Lower lobe of right lung (tissue), 2 donors: ENCODE measurements at places on chromosomes 11 and 22. TPM values are rescaled to one million over a fixed set of nuclear protein-coding genes. Genes with fewer than 3 reads are reported as not detected.
A peak's percentile ranks its signal among the peaks of the same experiment; 100 is the strongest.

GRCh38 chr11:69475866-69476471, 5.5 kb upstream of the LINC01488 start:
- H3K36me3 ChIP-seq = no peaks in the 10 kb centered on the region
- peak; percentile 30 for DNase-seq
- peaks cover 8% of the 10 kb centered on the region for H3K4me1 ChIP-seq
- H3K4me3 ChIP-seq = no peak overlapping the region

- no peaks in the 10 kb centered on the region for H3K4me1 ChIP-seq
- no peaks in the 10 kb centered on the region for H3K36me3 ChIP-seq
- no peak overlapping the region for H3K4me3 ChIP-seq
- H3K27ac ChIP-seq = no peak overlapping the region
Measured at GRCh38 chr11:113168354-113169342, 145.7 kb upstream of the TTC12 start.

GRCh38 chr11:76747915-76748860, 35.0 kb upstream of the TSKU start:
- peaks cover 27% of the 10 kb centered on the region for H3K4me1 ChIP-seq
- no peak overlapping the region for H3K4me3 ChIP-seq
- DNase-seq = no peak
- H3K27ac ChIP-seq = no peak overlapping the region
- no peaks in the 10 kb centered on the region for H3K36me3 ChIP-seq
- H3K27me3 ChIP-seq = no peaks in the 10 kb centered on the region

- no peaks in the 10 kb centered on the region for H3K27me3 ChIP-seq
- H3K36me3 ChIP-seq = peaks cover 46% of the 10 kb centered on the region
- peaks cover 20% of the 10 kb centered on the region for H3K4me1 ChIP-seq
- no peak for DNase-seq
Measured at GRCh38 chr11:65085446-65085845, 1.4 kb downstream of the ZFPL1 start.

GRCh38 chr11:73241300-73241699, 23.2 kb downstream of the P2RY2 start:
- no peak overlapping the region for H3K4me3 ChIP-seq
- peaks cover 24% of the 10 kb centered on the region for H3K4me1 ChIP-seq
- H3K27me3 ChIP-seq = no peaks in the 10 kb centered on the region
- H3K27ac ChIP-seq = no peak overlapping the region

GRCh38 chr11:129639300-129639699, 176.3 kb upstream of the TMEM45B start:
- no peaks in the 10 kb centered on the region for H3K4me1 ChIP-seq
- H3K27ac ChIP-seq = no peak overlapping the region
- H3K36me3 ChIP-seq = no peaks in the 10 kb centered on the region
- H3K4me3 ChIP-seq = no peak overlapping the region

The LMF2 gene
- total RNA-seq = 58.8 TPM

DNA sequence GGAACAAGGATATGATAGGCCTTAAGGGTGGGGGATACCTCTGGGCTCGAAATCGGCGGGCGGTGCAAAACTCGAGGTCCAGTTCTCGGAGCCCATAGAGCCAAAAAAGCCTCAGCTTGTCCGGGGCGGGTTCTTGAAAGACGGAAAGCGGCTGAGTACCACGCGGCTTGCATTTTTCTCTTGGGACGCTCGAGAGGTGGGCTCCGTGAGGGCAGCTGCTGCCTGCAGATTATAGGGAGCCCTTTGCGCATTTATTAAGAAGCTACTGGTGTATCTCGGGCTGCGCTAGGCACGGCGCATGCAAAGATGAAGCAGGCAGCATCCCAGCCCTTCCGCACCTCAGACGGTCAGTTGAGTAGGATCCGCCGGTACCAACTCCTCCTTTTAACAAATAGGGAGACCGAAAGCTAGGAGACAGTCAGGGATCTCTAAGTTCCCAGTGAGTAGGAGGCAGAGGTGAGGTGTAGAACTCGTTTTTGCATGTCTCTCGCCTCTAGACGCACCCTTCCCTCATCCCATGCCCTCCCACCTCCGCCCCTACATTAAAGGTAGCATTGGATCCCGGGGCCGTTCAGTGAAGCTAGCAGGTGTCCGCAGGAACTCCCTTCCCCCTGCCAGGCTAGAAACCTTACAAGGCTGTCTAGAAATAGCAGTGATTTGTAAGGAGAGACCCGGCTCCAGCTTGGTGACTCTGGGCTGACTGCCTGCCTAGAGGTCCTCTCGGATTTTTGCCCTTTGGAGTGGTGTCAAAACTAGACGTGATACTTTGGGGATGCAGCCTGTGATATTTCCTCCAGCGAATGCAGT, 768 bp downstream of the LDHA start:
- no peak for DNase-seq
- H3K27ac ChIP-seq = peak overlapping the region; percentile 96
- peaks cover 36% of the 10 kb centered on the region for H3K36me3 ChIP-seq
- peak overlapping the region; percentile 94 for H3K4me3 ChIP-seq

DNA sequence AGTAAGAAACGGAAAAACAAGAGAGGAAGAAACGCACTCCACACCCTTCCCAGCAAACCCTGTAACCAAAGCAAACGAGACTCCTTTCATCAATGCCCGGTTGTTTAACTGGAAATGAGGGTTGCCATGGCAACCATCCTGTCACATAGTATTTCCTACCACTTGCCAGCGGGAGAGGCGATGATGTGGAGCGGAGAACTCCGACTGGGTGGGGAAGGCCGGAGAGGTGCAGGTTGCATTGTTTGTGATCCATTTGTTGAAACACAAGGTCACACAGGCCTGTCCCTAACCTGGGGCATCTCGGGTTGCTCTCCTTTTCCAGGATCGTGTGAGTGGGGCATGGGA, 609.9 kb downstream of the BUD13 start:
- no peaks in the 10 kb centered on the region for H3K36me3 ChIP-seq
- no peak overlapping the region for H3K27ac ChIP-seq
- no peaks in the 10 kb centered on the region for H3K4me1 ChIP-seq
- no peak for DNase-seq
- no peaks in the 10 kb centered on the region for H3K27me3 ChIP-seq

The GDPD4 gene
- not detected for total RNA-seq

DNA sequence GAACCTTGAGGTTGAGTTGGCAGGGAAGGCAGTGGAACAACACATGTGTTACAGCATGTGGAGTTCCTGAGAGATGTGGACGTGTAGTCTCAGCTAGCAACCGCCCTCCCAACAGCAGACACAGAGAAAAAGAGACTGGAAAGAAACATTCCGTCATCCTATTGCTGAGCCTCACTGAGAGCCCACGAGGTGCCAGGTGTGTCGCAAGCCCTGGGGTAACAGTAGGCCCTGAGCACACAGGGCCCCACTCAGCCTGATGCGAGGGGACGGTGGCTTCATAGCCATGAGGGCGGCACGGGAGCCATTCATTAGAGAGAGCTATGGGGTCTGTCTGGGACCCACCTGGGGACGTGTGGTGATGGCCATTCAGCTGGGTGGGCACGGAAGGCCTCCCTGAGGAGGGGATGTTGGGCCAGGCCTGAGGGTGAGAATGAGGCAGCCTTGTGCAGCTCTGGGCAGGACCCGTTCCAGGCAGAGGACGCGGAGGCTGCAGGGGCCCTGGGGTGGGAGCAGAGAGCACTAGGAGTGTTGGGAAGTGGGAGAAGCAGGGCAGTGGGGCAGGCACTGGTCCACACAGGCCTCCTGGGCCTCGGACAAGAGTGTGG, 26.2 kb downstream of the MPPED1 start:
- H3K36me3 ChIP-seq = no peaks in the 10 kb centered on the region
- H3K27ac ChIP-seq = no peak overlapping the region
- DNase-seq = no peak

The PRCP gene
- total RNA-seq = 67.9 TPM

DNA sequence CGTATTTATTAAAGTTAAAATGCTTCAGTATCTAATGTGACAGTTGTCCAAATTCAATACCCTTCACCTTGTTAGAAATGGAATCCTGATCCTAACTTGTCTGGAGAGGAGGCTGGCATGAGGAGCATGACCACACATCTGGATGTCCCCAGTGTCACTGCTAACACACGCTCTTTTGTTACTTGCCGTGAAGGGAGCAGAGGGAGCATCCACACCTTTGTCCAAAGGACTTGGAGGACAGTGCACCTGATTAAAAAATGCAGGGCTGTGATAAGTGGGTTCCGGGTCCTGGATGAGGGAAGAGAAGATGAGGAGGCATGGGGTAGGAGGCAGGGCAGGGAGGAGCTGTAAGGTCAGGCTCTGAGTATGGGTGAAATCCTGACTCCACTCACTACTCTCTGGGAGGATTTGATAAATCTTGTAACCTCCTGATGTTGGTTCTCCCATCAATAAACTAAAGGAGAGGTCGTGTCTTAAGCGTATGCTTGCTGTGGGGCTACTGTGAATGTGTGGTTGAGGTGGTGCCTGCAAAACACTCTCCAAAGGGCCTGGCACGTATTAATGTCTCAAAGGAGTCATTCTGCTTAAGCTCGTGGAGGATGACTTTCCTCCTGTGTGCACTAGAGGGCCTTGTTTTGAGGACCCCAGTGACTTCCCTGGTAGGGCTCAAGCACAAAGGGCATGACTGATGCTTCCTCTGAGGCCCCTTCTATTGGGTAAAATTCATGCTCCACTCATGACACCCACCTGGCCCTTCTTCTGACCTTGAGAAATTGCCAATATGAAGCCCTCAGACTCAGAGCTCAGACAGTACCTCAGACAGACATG, 16.8 kb upstream of the IGLL5 start:
- DNase-seq = no peak
- H3K36me3 ChIP-seq = no peaks in the 10 kb centered on the region
- H3K27ac ChIP-seq = no peak overlapping the region
- no peaks in the 10 kb centered on the region for H3K4me1 ChIP-seq
- no peak overlapping the region for H3K4me3 ChIP-seq
- H3K27me3 ChIP-seq = no peaks in the 10 kb centered on the region

DNA sequence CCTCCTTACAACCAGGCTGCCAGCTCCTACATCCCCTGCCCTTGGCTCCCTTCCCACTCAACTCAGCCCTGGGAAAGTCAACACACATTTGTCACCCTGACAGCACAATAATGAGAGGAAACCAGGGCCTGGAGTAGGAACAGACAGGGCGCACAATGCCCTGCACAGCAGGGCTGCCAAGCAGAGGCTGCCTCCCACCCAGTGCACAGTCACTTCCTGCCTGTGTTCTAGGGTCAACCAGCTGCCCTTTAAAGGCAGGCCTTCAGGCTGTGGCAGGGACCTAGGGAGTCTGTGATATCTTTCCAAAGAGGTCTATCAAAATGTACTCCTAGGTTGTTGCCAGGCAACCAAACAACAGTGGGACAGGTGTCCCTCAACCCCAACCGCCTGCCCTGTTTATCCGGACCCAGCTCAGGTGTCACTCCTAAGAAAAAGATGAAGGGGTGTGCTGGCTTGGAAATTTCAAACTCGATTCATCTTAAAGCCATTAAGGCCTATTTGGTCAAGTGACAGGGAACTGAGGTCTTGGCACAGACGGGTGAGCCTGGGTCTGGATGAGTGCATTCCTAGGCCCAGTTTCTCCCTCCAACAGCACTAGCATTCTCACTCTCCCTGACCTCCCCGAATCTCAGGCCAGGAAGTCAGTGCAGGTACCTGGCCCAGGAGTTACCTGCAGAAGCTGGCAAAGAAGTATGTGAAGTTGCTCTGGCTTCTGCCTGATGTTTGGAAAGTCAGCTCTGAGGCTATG, 110.3 kb upstream of the PITPNB start:
- no peak overlapping the region for H3K4me3 ChIP-seq
- peaks cover 10% of the 10 kb centered on the region for H3K36me3 ChIP-seq
- H3K27me3 ChIP-seq = no peaks in the 10 kb centered on the region
- H3K27ac ChIP-seq = peak overlapping the region; percentile 76
- H3K4me1 ChIP-seq = peaks cover 65% of the 10 kb centered on the region
- peak; percentile 61 for DNase-seq

DNA sequence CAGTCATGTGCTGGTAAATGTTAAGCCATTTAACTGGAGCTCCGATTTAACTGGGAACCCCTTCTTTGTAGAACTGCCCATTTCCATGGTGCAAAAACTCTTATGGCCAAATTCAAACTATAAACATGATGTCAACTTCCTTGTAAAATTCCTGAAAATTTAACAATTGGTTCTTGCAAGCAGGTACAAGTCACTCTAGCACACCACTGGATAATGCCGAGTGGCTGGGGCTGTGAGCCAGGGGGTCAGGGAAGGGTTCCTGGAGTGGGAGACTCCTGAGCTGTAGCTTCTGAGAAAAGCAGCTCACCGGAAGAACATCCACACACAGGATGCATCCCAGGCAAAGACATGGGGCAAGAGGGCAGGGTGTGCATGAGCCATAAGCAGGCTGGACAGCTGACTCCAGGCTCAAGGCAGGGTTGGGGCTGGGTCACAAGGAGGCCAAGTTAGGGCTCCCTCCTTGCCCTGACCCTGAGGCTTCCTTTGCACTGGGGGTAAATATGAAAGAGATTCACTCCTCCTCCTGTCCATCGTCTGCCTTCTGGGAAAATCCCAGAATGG, 18.2 kb downstream of the P2RY2 start:
- H3K27me3 ChIP-seq = no peaks in the 10 kb centered on the region
- H3K36me3 ChIP-seq = no peaks in the 10 kb centered on the region
- DNase-seq = no peak
- no peak overlapping the region for H3K4me3 ChIP-seq
- H3K27ac ChIP-seq = no peak overlapping the region

DNA sequence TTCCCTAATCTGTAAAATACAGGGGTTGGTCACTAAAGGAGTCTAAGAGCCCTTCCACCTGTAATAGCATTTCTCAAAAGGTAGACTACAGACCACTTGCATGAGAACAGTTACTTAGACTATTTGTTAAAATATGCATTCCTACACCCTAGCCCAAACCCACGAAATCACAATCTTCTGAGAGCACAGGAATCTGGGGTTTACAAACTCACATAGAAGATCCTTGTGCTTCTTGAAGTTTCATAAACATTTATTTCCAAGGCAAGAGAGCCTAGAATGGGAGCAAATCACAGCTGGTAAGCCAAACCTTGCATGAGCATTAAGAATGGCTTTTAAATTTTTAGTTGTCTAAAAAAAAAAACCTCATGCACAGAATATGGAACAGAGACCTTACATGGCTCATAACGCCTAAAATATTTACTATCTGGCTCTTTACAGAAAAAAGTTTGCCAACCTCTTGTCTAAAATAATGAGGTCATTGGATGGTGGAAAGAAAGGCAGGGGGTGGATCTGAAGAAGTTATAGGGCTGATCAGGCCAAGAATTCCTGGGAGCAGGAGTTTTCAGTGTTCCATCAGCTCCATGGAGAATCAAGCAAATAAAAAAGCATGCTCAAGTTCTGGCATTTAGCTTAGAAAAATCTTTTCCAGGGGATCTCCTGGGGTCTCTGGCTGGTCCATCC, 133.4 kb downstream of the CCDC34 start:
- H3K36me3 ChIP-seq = no peaks in the 10 kb centered on the region
- no peak overlapping the region for H3K27ac ChIP-seq
- H3K27me3 ChIP-seq = no peaks in the 10 kb centered on the region
- no peak for DNase-seq
